BJ (cell line): ENCODE measurements at places on chromosomes 1 and 21.

GRCh38 chr1:197690074-197690473, 85.2 kb downstream of the DENND1B start:
- no peak for DNase-seq

DNA sequence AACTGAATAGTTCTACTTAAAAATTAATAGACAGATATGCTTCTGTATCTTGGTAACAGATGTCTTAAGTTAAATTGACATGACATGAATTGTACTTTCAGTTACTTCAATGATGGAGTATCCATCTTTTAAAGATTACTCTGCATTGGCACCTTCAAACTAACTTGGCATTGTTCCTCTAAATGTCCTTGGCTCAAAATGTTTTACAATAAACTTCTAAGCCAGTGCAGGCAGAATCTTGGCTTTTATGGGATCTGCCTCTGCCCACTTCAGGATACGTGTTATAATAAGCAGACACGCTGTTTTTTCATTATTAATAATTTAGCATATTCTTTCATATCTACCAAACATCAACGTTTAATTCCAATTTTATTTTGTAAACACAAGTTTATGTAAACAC, 873.4 kb upstream of the ADAMTS5 start:
- no peak for DNase-seq

DNA sequence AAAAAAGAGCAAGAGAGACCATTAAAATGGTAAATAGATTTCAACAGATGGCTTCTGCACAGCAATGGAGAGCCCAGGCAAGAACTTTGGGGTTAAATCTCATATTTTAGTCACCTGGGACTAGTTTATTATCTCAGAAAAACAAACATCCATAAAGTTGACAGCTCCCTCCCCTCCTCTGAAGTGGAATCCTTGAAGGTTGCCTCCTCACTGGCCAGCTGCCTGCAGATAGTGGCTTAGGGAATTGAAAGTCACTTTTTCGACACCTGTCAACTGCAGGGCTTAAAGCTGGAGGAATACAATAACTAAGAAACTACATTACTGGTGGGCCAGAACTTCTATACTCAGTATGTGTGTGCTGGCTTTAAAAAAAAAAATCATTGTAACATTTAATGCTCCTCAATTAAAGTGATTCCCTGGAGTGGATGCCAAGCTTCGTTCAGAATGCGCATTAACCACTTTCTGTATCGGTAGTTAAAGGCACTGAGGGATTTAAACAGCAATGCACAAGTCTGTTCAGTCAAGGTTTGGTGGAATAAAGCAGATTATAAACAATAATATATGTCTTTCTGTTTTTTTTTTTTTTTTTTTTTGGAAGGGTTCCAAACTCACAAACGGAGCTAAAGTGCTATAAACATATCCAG, 52.5 kb downstream of the LHX4 start:
- no peak for DNase-seq

- no peak for DNase-seq
Measured at GRCh38 chr1:212514056-212514614, 81.4 kb downstream of the NENF start.

DNA sequence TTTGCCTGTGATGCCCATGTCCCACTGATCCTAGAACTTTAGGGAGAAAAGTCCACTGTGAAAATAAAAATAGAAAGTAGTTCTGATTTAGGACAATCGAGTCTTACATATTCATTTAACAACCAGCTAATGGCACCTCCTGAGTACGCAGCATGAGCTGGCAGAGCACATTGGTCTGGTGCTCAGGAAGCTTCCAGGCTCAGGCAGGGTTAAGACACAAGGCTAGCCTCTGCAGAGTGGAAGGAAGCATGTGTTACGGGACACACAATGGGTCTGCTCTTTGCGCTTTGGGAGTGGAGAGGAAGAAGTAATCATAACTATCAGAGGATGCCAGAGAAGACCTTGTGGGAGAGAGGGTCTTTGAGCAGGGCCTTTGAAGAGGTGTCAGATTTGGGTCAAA, 4.2 kb upstream of the KLHDC8A start:
- DNase-seq: no peak

GRCh38 chr21:42201615-42202161, 17.3 kb upstream of the ABCG1 start:
- no peak for DNase-seq

GRCh38 chr1:5351366-5351765, 640.9 kb downstream of the NPHP4 start:
- no peak for DNase-seq

DNA sequence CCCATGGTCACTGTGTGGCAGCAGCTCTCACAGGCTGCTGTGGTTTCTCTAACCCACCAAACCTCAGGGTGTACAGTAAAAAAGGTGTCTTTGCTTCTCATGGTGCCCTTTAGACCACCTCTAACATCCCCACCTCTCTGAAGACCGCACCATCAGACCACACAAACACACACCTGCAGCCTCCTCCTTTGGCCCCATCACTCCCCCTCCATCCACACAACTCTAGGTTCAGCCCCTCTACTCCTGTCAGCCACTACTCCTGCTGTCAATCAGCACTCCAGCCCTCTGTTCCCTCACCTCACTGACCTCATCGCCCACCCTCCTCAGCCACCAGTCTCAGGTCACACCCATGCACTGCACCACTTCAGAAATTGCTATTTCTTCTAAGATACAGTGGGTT, 7.5 kb downstream of the ZNF692 start:
- DNase-seq: no peak

- DNase-seq: no peak
Measured at GRCh38 chr21:37475186-37475868, 108.8 kb downstream of the DYRK1A start.

DNA sequence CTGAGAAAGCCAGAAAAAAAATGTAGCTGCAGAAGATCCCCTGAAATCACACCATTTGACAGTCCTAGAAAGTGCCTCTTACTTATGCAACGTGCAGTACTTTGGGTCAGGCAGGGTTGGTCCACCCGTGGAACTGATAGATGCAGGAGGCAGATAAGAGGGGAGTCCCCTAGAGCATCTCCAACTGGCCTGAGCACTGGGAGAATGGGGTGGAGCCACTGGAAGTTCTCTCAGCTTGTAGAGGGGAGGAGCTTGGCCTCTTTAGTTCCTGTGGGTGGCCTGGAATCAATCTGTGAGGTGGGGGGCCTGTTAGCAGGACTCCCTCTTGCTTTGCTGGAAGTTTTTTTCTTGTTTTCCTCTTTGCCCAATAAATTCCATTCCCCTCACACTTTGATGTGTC, 335.7 kb upstream of the NCAM2 start:
- no peak for DNase-seq

GRCh38 chr1:214830941-214831340, 227.9 kb downstream of the CENPF start:
- DNase-seq: no peak

DNA sequence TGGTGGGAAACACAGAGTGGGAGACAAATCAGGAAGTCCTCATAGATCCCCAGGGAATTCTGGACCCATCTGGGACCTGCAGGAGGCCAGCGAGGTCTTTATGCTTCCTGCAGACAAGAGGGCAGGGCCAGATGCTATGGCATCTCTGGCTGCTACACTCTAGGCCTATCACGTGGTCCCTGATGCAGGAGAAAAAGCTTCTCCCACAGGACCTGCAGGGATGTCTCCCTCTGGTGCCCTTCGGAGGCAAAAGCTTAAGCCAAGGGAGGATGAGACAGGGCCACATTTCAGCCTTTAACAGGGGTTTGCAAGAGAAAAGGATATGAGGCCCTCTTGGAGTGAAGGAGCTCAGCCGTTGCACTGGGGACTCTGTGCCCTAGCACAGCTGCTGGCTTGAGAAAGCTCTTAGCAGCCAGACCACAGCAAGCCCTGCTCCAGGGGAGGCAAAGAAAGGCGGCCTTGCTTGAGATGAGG, 243.0 kb downstream of the C1orf94 start:
- no peak for DNase-seq

DNA sequence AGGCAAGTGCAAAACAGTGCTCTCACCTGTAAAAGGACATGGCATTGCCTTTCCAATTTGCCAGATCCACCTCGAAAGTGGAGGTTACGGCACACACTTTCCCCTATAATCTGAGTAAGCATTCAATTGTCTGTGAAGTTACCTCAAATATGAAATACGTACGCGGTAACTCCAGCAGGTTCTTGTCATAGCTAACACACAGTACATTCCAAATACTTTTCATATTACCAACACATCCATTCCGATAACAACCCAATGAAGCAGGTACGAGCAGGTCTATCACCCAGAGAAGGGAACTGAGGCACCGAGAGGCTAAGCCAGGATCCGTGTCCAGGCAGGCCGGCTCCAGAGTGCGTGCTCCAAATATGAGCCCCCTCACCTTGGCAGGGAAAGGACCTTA, 46.8 kb upstream of the LPAR3 start:
- DNase-seq: no peak

DNA sequence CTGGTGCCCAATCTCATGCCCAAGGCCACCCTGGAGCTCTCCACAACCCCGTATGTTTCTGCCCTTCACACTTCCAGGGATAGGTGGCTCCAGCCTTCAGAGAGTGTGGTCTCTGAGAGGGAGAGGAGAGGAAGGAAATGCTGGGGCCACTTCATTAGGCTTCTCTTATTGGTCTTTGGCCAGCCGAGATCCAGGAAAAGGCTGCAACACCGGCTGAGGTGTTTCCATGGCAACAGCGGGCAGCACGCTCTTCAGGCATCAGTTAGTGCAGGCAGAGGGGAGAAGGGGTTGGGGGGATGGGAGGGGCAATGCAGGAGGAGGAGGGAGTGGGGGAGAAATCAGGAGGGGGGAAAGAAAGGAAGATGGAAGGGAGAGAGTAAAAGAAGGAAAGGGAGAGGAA, 275.1 kb upstream of the GJB5 start:
- DNase-seq: no peak

- DNase-seq: no peak
Measured at GRCh38 chr1:48876330-48876785, 99.7 kb upstream of the BEND5 start.

- DNase-seq: no peak
Measured at GRCh38 chr1:159828176-159828575, 1.5 kb downstream of the SLAMF8 start.

- no peak for DNase-seq
Measured at GRCh38 chr1:220363196-220363837, 91.1 kb upstream of the RAB3GAP2 start.

DNA sequence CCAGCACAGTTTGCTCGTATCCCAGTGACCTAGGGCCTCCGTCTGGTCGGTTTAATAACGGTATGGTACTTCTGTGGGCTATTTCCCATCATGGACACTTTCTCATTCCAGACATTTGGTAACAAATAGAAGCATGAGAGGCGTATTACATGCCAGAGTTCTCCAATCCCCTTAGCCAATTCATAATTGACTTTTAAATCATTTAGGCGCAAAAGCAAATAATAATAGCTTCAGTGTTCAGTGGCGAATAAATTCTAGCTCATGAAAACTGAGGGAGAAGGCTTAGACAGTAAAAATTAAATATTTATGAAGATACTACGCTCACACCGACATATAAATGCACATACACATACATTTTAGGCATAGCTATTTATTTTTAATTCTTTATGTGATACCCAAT, 50.6 kb downstream of the CD247 start:
- DNase-seq: no peak

DNA sequence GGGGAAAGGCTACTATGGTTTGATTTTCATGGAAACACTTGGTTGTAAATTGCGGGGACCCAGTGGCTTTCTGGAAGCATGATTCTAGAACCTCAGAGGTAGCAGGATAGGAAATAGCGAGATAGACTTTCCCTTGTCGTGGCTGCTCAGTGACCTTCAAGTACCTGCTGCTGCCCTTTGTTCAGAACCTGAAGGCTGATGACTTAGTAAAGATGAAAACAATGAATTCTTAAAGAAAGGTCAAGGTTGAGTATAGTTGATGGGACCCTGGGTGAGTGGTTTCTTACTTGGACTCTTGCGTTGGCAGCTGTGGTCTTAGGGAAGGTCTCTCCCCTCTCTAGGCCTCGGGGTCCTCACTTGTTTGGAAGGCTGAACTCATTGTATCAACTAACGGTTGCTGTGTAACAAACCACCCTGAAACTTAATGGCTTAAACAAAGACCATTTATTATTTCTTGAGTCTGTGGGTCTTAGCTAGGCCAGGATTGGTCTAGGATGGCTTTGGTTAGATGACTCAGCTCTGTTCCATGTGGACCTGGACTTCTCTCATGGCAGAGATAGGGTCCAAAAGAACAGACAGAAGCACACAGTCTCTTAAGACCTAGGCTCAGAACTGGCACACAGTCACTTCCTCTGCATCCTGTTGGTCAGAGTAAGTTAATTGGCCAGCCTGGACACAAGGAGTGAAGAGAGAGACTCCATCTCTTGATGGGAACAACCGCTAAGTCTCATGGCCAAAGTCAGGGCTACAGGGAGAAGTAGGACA, 89.2 kb upstream of the SELENON start:
- DNase-seq: no peak

DNA sequence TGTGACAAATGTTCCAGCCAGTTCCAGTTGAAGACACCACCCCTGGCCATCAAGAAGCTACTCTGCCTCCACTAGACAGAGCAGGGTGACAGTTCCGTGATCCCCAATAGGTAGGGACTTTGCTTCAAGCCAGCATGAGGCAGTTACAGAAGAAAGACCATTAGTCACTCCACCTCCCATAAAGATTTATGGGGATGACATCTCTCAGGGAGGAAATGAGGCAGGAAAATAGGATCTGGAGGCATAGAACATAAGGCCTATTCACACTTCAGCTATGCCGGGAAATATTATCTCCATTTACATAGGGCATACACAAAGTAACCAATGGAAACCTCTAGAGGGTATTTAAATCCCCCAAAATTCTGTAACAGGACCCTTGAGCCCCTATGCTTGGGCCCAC, 3.5 kb upstream of the GBP7 start:
- DNase-seq: no peak

GRCh38 chr1:66296951-66297350, 237.0 kb upstream of the SGIP1 start:
- DNase-seq: no peak

DNA sequence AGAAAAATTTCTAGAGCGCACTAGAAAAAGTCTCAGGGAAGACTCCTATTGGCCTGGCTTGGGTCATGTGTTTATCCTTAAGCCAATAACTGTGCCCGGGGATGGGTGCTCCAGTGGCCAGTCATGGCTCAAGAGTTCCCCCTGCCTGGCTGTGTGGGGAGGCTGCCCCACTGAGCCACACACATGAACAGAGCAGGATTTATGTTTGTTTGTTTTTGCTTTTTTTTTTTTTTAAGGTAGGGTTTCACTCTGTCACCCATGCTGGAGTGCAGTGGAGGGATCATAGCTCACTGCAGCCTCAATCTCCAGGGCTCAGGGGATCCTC, 21.8 kb downstream of the EDN2 start:
- DNase-seq: no peak

DNA sequence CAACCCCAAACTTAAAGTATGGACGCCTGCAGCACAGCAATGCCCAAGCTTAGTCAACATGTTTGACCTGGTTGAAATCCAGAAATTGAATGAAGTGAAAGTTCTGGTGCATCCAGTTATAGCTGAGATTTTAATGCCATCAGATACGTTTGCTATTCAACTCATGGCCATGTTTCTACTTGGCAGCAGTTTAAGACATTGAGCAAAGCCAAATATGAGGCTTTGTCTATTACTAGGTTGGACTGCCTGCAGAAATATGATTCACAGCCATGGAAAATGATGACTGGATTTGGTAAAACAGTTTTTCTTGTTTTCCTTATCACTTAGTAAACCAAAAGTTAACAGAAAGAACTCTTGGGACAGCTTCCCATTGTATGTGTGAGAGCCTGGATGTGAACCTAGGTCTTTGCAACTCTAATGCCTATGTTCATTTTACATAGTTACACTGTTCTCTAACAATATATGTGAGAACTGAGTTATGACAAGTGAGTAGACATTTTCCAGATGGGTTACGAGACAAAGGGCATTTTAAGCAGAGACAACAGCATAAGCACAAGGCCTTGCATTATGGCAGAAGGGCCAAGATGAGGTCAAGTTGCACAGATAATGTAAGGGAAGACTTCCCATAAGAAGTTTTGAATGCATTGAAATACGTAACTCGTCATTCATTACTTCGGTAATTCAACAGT, 32.4 kb upstream of the MYSM1 start:
- no peak for DNase-seq
